ENCODE measurements at places on chromosomes 3 and 15.

- DNase-seq: no peak
Measured at GRCh38 chr15:99110581-99111320, 5.9 kb downstream of the SYNM start.

DNA sequence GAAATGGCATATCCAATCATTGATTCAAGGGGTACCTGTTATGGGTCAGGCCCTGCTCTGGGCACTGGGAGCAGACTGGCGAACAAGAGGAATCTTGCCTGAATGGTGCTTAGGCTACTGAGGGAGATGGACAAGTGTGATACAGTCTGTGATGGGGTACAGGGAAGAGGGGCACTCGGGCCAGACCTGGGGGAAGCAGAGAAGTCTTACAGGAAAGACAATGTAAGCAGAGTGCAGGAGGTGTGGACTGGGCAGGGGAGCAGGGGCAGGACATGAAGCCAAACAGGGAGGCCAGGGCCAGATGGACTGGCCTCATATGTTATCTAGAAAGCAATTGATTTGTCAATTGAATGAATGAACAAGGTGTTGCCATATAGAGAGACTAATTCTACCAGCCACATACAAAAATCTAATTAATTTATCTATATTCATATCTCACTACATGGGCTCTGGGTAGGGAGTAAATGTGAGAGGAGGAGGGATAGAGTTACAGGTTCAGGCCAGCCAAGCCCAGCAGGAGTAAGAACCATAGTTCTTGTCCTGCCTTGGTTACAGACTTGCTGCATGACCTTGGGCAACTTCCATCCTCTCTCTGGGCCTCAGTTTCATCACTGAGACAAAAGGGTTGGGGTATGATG, 3.6 kb upstream of the IGDCC4 start:
- no peak for DNase-seq

DNA sequence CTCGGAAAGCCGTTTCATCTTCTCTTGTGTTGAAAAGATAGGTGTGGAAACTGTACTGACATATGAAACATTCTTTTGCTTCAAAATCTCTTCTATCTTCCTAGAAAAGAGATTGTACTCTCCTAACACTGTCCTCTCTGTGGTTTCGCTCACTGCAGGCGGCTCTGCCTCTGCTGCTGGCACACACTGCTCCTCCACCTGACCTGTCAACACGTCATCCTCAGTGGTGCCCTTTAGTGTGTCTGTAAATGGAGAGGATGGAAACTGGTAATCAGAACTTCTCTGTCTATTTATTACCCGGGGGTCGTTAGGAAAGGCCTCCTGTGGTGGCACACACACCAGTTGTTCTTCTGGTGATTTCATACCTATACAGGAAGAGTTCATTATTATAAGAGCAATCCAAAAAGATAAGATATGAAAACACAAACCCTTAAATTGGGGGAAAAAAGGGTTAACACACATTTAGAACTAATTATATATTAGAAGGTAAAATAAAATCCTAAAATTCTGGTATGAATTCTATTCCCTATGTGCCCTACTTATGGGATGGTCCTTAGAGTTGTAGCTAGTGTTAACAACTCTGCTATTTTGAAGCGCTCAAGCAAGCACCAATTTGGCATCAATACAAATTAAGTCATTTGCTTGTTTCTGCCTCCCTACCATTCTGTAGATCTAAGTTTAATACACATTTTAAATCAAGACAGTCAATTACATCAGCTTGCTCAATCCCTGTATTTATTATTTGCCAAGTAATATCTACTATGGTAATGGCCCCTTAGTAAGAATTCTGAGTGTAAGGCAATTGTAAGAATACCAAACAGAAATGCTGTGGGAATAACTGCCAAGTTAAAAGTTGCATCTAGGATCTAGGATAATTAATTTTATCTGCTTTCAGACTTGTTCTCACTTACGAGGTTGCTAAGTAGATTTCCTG, 49.2 kb downstream of the TASOR start:
- no peak for DNase-seq

DNA sequence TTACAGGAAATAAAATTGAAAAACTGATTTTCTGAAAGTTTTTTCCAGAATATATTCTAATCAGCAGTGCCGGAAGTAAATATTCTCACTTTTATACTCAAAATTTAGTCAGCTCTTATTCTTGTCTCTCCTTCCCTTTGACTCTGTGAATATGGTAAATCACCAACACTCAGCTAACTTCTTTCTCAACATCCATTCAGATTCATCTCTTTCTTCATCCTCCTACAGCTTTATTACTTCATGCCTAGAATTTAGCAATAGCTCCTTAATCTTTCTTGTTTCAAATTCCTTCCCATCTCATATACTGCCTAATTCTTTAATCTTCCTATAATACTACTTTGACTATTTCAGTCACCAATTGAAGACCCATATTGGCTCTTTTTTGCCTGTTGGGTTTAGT, 67.9 kb downstream of the FGF7 start:
- DNase-seq: no peak

- DNase-seq: no peak
Measured at GRCh38 chr3:105139881-105140560, 226.7 kb upstream of the ALCAM start.

GRCh38 chr3:125960066-125960424, 8.9 kb upstream of the ROPN1B start:
- DNase-seq: no peak

All from NK-92 treated with Interleukin-12 subunit alpha and Interleukin-12 subunit beta, amount 100 ng/mL, for 24 hours (cell line).